Upper lobe of left lung (tissue), 6 donors: ENCODE measurements at places on chromosomes 11 and 22. TPM values are rescaled to one million over a fixed set of nuclear protein-coding genes. Genes with fewer than 3 reads are reported as not detected.

OR8D4 gene
- total RNA-seq: not detected

DNA sequence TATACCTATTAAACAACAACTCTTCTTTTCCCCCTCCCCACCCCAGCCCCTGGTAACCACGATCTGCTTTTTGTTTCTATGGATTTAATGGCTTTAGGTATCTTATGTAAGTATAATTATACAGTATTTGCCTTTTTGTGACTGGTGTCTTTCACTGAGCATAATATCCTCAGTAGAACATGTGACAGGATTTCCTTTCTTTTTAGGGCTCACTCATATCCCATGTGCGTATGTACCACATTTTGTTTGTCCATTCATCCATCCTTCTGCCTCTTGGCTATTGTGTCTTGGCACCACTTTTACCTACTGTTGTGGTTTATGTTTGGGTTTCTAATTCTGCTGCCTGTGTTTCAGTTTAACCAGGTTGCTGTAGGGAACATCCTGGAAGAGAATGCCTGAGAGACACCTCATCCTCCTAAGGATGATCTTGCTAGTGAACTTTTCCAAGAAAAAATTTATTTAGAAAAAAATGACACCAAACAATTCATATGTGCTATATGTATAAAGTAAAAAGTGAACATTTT lies 77.6 kb upstream of the SESN3 start:
- H3K36me3 ChIP-seq: no peaks in the 10 kb centered on the region
- no peak for DNase-seq
- no peaks in the 10 kb centered on the region for H3K27me3 ChIP-seq
- no peak overlapping the region for H3K4me3 ChIP-seq
- no peak overlapping the region for H3K27ac ChIP-seq

VPREB1 gene
- not detected for total RNA-seq

DNA sequence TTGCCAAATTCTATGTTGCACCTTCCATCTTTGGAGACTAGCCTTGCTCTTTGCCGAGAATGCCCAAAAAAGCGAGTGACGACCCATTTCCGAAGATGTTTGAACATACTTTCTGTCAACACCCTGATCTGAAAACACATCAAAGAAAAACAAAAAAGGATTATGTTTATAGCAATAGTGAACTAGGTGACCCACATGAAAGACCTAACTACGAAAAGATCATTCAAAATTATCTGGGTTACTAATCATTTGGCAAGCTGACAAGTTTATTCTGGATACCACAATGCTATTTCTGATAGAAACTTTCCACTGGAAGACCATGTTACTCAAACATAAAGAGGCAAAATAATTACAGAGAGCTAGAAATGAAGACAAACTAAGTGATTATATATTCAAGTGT lies 27.0 kb downstream of the KCNJ1 start:
- no peak overlapping the region for H3K4me3 ChIP-seq
- DNase-seq: no peak
- no peaks in the 10 kb centered on the region for H3K36me3 ChIP-seq
- peaks cover 28% of the 10 kb centered on the region for H3K4me1 ChIP-seq

- peaks cover 4% of the 10 kb centered on the region for H3K27me3 ChIP-seq
- no peak overlapping the region for H3K4me3 ChIP-seq
- H3K4me1 ChIP-seq: peaks cover 5% of the 10 kb centered on the region
- DNase-seq: no peak
- H3K27ac ChIP-seq: no peak overlapping the region
These were observed 2.8 kb downstream of the USH1C start for GRCh38 chr11:17541330-17541885.

- peak; percentile 62 for DNase-seq
- peak overlapping the region; percentile 25 for H3K27ac ChIP-seq
- H3K4me1 ChIP-seq: peaks cover 25% of the 10 kb centered on the region
- no peaks in the 10 kb centered on the region for H3K27me3 ChIP-seq
- H3K36me3 ChIP-seq: peaks cover 3% of the 10 kb centered on the region
- no peak overlapping the region for H3K4me3 ChIP-seq
These were observed 6.6 kb upstream of the ARAP1 start for GRCh38 chr11:72758690-72759389.

DNA sequence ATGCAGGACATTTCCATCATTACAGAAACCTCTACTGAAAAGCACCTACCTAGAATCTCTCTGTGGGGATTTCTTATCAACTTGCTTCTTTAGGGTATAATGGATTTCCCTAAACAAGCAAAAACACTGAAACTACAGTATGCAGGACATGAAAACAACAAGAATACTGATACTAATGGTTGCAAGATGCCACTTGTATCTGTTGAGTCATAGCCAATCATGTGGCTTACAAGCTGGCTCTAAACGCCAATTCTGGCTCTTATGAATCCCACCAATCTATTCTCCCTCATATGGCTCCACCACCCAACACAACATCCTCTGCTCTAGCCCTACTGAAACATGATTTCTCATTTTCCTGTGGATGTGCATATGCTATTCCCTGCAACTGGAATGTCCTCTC lies 22.6 kb downstream of the TENM4 start:
- no peaks in the 10 kb centered on the region for H3K36me3 ChIP-seq
- no peaks in the 10 kb centered on the region for H3K27me3 ChIP-seq
- no peak for DNase-seq

CD81 gene
- 908 TPM for total RNA-seq

CDC42EP1 gene
- 38.8 TPM for total RNA-seq

DNA sequence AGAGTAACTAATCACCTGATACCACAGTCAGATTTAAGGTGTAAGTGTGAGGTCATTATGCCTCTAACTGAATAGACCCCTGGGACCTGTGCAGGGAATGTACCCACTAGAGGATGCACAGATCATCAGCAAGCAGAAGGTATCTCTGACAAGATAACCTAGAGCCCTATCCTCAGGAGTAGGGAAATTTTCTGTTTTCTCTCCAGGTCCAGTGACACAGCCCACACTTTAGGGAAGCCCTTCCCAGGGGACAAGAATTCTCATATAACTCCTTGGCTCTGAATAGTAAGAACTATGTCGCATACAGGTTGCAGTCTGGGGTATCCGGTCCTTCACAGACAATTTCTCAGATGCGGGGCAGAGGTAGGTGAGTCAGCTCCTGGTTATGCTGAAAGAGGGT lies at the start of gene OR52E5:
Gene OR52E5 (plus strand): TSS at position 301 of the 400 bp plus-strand sequence. CDS start 7,569 bp downstream, outside the sequence.
- H3K4me3 ChIP-seq: no peak within 1 kb of the TSS
- H3K27ac ChIP-seq: no peak within 1 kb of the TSS
- no peaks in the 10 kb centered on the region for H3K4me1 ChIP-seq
- H3K36me3 ChIP-seq: no peaks in the 10 kb centered on the region

KIRREL3 gene
- 0.24 TPM for total RNA-seq

POU2AF2 gene
- total RNA-seq: not detected
